ENCODE measurements at places on chromosomes 5 and 9. TPM values are rescaled to one million over a fixed set of nuclear protein-coding genes. Genes with fewer than 3 reads are reported as not detected.
A peak's percentile ranks its signal among the peaks of the same experiment; 100 is the strongest.

The TPPP gene
- total RNA-seq = 1.9 TPM

DNA sequence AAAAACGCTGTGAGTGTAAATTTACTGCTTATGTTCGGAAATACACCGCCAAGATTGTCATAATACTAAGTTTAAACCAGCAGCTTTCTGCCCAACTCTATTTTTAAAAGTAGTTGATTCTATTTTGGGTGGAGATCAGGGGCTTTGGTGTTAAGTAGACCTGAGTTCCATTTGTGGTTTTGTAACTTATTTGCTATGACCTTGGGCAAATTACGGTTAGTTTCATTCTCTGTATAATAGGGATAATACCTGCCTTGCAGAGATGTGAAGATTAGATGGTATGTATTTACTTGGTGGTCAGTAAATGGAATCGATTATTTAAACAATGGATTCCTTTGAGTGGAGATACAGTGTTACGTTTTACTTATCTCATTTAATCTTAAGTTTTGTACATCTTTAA lies 1.6 kb downstream of the RAD23B start:
- DNase-seq = no peak

The EFNA5 gene
- total RNA-seq = 5.1 TPM

GRCh38 chr5:23332650-23333251 lies 174.7 kb upstream of the PRDM9 start:
- peak; percentile 72 for DNase-seq

The SPINK4 gene
- not detected for total RNA-seq

Measured in PC-3 (cell line).